Brain (organoid and tissue), 16 donors: ENCODE measurements at places on chromosomes 7 and 10.

- DNase-seq, result no peak
Observed at GRCh38 chr10:131475803-131476202, 164.3 kb upstream of the TCERG1L start.

DNA sequence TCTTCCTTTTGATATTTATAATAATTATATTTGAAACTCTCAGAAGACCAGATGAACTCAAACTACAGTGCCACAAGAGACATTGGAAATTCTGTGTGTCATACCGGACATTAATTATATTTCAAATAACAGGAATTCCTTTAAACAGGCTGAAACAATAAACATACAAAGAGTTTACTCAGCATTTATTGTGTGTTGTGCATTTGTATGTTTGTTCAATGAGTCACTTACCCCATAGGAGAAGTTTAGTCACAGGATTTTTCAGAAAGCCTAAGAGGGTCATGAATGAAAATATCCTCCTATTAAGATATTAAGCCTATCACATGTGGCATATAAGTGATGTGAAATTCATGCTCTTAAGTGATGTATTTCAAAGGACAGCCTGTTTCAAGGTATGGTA, 566.8 kb downstream of the CNTNAP2 start:
- no peak for DNase-seq

GRCh38 chr7:17063045-17063383, 181.2 kb upstream of the AGR3 start:
- no peak for DNase-seq

- no peak for DNase-seq
Observed at GRCh38 chr10:16902606-16903005, 85.4 kb upstream of the RSU1 start.
